HT1080 (cell line): ENCODE measurements at places on chromosomes 1 and 21.

DNA sequence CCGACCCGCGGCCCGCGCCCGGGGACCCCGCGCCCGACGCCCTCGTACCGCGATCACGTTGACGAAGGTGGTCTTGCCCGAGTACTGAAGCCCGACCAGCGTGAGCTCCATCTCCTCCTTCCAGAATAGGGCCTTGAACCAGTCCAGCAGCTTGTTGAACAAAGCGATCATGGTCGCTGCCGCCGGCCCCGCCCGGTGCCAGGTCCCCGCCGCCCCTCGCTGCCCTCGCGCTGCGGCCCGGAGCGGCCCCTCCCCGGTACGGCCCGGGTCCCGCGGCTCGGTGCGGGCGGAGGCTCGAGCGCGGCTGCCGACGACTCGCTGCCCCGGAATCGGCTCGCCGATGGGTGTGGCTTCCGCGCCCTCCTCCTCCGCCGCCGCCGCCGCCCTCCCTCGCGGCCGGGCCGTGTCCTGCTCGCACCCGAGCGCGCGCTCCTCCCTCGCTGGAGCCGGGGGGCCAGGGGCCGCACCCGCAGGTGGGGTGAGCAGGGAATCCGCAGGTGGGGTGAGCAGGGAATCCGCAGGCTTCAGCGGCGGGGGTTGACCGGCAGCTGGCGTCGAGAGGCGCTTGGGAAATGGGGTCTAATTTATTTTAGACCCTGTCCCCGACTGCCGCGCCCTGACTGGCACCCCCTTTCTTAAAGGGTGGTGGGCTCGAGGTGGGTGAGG is at the start of gene ARL8A:
Gene ARL8A (minus strand): TSS at position 336 of the 666 bp plus-strand sequence. CDS start 165 bp downstream, at position 171.
- peak; percentile 21 for DNase-seq

GRCh38 chr1:179323436-179323835 is 29.8 kb downstream of the SOAT1 start:
- no peak for DNase-seq

DNA sequence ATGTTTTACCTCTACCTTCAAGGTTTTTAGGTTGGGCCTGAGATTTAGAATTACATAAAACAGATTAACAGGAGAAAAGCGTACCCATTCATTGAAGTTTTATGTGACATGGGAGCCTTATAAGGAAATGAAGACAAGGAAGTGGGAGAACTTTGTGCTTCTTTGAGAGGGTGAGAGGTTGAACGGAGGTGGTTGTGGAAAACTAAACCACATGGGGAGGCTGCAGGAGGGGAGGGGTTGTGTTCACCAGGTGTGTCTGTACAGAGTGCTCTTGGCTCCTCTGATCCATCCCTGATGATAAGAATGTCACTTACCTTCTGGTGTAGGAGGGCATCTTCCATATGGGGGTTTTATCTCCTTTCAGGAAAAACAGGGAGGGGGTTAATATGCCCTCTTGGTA is 2.7 kb downstream of the SLX9 start:
- no peak for DNase-seq

- DNase-seq: no peak
Measured at GRCh38 chr1:180939711-180940103, 27.0 kb downstream of the KIAA1614 start.

DNA sequence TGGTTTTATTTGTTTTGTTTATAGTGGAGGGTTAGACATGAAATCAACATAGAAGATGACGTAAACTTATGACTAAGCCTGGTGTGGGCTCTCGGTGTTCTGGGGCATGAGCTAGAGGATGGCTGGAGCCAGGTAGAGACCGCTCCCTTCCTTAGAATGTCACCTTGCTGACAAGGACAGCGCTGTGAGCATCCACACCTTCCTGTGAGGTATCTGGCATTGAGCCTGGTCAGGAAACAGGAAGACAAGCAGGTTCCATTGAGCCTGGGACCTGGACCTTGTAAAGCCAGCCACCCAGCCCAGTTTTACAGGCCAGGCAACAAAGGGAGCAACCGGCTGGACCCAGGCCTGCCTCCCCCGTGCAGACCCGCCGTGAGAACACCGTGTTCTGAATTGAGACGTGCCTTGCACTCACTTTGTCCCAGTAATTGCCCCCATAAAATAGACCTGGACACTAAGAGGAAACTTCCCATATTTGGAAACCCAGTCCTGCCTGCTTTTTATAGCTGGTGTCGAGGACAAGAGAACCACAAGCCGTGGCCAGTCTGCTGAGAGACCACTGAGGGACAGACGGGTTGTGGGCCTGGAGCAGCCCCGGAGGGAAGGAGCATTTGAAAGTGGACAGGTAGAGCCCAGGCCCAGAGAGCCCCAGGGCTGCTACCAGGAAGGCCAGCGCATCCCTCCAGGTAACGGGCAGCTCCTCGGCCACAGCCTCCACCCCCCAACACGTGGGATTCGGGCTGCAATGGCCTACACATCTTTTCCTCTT is 78.0 kb downstream of the PDE9A start:
- no peak for DNase-seq

DNA sequence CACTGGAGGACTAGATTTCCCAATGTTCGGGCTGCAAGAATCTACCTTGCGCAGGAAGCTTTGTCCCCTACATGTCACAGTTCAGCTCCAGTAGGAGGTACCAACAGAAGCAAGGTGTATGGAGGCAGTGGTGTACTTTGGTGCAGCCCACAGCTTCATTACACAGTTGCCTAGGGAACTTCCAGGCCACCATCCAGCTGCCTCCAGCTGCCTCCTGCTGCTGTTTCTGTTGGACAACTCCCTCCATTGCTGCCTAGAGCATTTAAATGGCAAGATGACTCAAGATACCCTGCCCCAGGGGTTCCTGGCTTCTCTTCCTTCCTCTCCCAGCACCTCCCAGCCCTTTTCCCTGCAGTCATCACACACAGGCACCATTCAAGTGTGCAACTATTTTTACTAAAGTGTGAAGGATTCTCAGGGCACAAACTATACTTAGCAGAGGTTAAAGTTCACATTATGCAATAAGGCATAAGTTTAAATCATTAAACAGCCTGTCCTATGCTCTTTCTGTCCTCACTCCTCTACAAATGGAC is 39.0 kb upstream of the ATP1A1 start:
- DNase-seq: peak; percentile 77

GRCh38 chr1:39777306-39777705 is 6.2 kb upstream of the OXCT2 start:
- no peak for DNase-seq

- peak; percentile 93 for DNase-seq
Measured at GRCh38 chr1:36350659-36351226, 27.3 kb upstream of the EVA1B start.

DNA sequence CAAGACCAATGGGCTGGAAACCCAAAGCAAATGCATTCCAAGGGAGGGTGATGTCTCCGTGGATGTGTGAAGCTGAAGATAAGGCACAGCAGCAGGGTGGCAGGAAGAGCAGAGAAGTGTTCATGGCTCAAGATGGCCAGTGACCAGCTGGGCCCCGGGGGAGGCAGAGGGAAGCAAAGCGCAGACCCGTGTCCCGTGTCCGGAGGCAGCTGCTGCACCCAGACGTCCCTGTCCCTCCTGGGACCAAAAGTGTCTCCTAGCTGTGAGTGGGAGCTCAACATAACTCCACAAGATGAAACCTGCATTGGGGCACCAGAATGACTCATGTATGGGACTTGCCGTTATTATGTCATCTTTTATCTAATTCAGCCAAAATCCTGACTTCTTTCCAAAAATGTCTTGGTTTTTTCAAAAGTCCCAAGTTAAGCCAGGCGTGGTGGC is 118.2 kb downstream of the RIPK4 start:
- DNase-seq: no peak

DNA sequence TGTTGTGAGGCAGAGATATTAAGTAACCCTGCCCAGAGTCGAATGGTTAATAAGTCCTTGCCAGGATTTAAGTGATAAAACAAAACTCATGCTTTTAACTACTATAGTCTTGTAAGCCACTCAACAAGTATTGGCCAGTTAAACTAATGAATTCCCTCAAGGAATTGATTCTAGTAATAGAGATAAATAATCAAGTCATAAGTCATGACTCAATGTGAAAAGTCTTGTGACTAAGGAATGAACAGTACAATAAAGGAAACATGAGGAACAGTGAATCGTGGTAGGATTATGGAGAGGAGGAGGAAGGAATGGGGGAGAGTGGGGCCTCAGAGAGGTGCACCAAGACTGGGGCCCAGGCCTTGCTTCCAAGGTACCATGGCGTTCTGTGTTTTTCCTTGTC is 104.7 kb downstream of the FGGY start:
- DNase-seq: peak; percentile 16

GRCh38 chr1:151294742-151295462 is 12.8 kb downstream of the ZNF687 start:
- no peak for DNase-seq

DNA sequence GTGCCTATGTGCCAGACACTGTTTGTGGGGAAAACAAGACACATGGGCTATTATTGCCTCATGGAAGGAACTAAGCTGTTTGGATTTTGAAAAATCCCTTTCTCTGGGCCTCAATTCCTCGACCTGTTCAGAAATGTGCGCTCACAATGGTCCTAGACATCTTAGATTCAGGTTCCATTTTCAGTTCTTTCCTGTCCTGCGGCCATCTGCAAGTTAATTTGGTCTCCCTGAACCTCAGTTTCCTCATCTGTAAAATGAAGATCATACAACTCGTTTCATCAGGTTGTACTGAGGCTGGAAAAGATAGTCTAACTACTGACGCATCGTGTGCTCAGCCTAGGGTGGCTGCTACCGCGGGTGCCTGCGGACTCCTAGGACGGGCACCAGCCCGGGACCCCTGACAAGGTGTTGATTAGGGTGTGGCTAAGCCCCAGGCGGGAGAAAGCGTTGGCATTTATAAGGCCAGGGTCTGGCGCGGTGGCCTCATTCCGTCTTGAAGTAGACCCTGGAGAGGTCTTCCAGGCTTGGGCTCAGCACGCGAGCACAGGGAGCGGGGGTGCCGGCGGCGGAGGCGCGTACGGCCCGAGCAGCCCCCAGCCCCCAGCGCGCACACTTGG is 493 bp upstream of the ELOA start:
- DNase-seq: peak; percentile 8

- no peak for DNase-seq
Measured at GRCh38 chr1:68725001-68725752, 228.3 kb upstream of the DEPDC1 start.

DNA sequence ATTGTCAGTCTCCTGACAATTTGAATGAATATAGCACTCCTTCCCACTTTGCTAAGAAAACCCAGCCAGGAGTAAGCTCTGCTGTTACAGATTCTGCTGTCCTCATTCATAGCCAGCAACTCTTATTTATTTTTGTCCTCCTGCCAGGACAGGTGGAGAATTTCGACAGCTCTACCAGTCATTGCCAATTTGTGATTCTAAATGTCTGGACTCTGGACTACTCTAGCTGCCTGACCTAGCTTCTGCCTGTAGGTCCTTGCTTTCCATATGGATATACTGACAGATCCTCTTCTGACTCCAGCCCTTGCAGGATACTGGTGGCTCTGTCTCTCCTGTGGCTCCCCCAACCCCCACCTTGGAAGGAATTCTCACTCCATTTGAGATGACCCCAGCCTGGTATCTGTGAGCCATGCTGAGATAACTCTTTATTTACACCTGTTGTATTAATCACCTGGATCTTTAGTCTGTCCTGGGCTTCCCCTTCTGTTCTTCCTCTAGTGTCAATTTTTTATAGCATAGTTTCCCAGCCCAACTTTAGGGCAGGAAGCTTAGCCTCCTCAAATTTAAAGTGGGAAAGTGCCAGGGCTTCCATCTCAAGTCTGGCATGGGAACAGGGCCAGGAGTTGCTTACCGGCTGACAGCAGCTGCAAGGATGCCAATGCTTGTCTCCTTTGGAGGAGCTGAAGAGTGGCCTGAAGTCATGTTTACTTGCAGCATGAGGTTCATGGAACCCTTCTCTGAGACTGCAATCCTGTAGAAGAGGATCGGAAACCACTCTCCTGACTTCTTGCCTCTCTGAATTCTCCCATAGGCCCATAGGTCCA is 6.7 kb downstream of the PM20D1 start:
- DNase-seq: no peak

GRCh38 chr1:7440154-7440553 is 330.9 kb upstream of the VAMP3 start:
- DNase-seq: no peak

DNA sequence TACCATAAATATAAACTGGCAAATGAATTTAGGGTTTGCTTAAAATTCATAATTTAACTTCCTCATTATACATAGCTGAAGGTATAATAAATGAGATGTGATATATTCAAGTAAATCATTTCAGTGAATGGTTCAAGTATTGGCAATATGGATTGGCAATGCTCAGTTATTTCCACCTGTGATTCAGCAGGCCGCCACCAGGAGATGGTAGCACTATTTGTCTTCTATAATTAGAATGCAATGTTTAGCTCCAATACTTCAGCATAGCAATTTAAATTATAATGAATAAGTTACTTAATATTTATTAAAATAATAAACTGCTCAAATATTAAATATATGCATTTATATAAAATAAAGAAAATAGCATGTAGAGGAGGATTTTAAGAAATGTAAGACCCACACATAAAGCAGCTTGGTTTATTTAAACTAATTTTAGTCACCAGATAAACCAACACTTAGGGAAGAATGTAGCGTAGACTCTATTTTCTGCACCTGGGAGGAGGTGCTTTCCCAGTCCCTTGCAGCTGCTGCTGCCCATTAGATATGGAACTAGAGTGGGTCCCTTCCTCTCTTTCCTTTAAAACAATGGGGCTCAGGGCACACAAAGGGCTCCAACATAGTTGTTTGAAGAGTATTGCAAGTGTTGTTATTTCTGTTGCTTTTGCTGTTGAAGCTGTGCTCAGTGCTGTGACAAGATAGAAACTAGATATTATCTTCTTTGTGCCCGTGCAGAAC is 62.1 kb downstream of the PLPPR4 start:
- DNase-seq: no peak

DNA sequence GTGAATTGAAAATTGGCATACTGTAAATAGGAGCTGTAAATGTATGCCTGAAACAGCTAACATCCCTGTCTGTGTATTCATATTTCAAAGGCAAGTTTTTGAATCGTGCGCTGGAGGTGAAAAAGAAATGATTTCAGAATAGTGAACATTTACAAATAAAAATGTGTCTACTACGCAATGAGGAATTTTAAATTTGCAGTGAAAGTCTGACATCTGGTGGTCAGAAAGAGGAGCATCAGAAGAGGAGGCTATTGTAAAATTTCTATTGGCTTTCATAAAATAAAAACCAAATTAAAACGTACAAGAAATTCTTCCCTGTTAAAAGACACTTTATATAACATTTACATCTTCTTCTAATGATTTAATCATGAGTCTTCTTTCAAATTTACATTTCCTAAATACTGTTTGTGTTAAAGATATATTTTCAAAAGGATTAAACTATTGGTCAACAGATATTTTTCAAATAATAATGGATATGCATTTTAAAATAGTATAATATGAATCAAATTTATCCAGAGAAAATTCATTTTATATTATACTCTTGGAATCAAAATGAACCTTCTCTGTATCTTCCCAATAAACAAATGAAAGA is 113.7 kb upstream of the RRP15 start:
- DNase-seq: peak; percentile 7

DNA sequence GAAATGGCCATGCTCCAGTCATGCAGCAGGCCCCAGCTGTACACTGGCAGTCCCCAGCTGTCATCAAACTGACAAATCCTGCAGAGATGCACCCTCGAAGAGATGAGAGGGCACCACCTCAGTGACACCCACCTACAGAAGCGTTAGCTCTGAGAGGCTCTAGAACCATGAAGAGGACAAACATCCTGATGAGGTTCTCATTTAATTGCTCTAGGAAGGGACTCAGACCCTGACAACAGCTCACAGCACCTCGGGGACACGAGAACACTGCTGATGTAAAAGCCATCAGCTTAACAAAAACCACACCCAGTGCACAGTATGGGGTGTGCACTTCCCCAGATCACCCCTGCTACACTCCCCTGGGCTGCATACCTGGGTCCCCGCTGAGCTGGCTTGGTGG is 3.4 kb downstream of the ZNF496 start:
- no peak for DNase-seq
